ENCODE measurements at places on chromosomes 2 and 18. TPM values are rescaled to one million over a fixed set of nuclear protein-coding genes. Genes with fewer than 3 reads are reported as not detected.

- no peak for DNase-seq
Measured at GRCh38 chr2:127063701-127064590, 43.0 kb downstream of the BIN1 start.

DNA sequence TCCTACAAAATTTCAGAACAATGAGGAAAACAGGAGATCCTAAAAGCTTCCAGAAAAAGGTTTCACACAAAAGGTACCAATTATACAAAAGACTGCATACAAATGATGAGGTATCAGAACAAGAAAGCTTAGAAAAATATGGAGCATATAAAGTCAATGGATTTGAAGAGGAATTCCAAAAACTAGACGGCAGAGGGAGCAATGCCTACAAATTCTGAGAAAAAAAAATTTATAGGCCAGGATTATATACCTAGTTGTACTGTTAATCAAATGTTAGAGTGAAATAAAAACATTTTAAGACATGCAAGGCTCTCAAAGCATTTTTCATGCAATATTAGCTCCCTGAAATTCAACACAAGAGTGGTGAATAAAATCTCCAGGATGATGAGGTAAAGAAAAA, 106.2 kb downstream of the ZRANB3 start:
- no peak for DNase-seq

- no peak for DNase-seq
Measured at GRCh38 chr18:78619854-78620253, 359.8 kb upstream of the SALL3 start.

The NDC80 gene
- 52.1 TPM for total RNA-seq

The RAD51AP2 gene
- total RNA-seq: 0.16 TPM

Measured in neural crest cell (in vitro differentiated cells).